NCI-H1105 (cell line): ENCODE measurements at places on chromosomes 16 and 17.
A peak's percentile ranks its signal among the peaks of the same experiment; 100 is the strongest.

GRCh38 chr16:90020838-90021382 is 1.7 kb upstream of the DBNDD1 start:
- no peak for DNase-seq

- no peak for DNase-seq
Measured at GRCh38 chr16:4214215-4214621, 27.7 kb downstream of the SRL start.

DNA sequence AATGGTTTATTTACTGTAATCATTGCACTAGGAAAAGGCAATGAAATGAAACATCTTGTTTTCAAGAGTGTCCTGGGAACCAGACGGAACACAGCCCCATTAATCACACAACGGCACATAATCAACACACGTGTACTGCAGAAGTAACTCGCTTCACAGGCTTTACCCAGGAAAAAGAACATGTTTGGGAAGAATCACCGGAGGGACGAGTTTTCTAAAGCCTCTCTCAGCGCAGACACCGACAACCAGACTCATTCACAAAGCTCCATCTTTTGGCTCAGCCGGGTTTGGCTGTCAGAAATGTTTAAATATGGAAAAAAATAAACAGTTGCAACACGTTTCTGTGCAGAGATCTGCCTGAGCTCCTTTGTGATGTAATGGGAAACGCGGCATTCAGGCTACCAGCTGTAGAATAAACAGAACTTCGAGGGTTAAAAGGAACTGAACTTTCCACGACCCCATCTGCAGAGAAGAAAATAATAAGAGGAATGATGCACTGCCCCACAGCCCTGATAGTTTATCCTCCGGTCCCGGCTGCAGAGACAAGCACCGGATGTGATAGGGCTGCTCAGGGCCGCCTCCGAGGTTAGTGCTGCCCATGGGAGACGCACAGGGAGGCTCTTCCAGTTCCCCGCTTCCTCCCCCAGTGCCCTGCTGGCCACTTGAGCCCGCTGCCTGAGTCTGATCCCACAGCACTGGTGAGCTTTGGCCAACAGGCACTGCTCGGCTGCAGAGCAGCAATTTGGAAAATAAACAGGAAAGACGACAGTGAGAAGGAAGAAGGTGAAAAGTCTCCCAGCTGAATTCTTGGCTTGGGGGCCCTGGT is 119.8 kb downstream of the HIC1 start:
- DNase-seq, result no peak

GRCh38 chr16:15035163-15035729 is 20.6 kb downstream of the NTAN1 start:
- no peak for DNase-seq

GRCh38 chr17:74466111-74466827 is at the start of gene CD300A:
Gene CD300A, plus strand, starts transcription at chr17:74466634. Its CDS starts 70 bp downstream, at chr17:74466704.
- no peak for DNase-seq

DNA sequence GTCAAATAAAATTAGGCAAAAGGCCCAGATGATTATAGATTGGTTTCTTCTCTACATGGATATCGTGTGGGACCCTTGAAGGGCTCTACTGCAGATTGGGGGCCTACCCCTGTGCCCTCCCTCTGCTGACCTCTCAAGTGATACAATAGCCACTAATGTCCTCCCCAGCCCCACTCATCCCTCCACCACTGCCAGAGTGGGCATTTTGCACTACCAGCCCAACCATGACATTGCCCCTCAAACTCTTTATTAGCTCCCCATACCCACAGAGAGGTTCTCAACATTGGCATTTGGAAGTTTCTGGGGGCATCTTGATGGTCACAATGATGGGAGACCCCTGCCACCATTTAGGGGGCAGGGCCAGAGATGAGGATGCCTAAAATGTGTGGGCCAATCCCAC is 41.8 kb downstream of the CCDC182 start:
- no peak for DNase-seq

DNA sequence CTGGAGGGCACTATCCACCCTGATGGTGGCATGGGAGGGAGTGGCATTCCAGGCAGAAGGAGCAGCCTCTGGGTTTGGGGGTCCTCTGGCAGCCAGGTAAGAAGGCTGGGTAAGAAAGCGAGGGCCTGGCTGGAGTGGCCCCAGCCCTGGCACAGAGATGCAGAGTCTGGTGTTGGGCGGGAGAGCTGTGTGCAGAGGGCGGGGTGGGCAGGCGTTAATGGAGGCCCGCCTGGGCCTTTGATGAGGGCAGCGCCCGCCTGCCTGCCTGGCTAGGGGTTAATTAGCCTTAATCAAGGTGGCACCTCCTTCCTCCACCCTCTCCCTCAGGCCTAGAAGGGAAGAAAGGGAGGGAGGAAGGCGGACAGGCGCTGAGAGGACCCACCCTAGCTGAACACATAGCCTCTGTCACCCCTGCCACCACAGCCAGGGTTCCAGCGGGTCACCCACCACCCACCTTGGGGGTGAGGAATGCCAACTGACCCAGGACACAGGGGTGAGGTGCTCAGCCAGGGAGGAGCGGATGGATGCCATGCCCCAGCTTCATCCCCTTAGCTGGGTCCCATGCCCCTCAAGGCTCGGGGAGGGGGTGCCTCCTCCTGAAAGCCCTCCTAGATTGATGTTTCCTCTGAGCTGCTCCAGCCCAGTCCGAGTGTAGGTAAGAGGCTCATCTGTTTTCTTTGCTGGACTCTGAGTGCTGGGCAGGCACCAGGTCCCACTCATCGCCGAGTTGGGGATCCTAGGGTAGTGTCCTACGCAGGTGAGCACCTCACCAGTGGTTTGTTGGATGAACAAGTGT is 13.4 kb upstream of the FAM83G start:
- no peak for DNase-seq

GRCh38 chr16:59971264-59971663 is 1237.1 kb upstream of the GOT2 start:
- no peak for DNase-seq

GRCh38 chr17:66441101-66441661 is 138.8 kb downstream of the PRKCA start:
- no peak for DNase-seq

DNA sequence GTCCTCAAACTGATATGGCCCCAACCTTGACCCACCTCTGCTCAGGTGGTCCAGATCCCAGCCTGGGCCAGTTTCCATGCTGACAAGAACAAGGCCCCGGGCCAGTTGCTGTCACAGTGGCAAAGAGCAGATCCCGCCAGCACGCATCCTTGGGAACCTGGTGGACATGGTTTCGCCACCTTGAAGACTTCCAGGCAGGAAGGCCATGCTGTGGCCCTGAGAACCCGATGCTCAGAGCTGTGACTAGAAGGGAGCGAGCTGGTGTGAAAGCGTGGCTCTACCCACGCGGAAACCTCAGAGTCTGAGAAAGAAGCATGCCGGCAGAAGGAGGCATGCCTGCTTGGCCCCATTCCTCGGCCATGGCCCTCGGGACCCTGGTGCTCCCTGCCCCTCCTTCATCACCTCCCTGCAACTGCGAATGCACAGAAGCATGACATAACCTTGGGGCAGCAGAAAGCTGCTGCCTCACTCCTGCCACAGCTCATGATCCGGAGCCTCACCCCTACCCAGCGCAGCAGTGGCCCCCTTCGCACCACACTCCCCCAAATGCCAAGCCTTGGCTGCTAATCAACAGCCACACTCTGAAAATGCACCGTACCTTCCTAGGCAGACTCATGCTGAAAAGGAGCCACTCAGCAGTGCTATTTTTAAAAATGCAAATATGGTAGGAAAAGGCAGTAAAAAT is 33.2 kb downstream of the UBE2O start:
- DNase-seq, result no peak

DNA sequence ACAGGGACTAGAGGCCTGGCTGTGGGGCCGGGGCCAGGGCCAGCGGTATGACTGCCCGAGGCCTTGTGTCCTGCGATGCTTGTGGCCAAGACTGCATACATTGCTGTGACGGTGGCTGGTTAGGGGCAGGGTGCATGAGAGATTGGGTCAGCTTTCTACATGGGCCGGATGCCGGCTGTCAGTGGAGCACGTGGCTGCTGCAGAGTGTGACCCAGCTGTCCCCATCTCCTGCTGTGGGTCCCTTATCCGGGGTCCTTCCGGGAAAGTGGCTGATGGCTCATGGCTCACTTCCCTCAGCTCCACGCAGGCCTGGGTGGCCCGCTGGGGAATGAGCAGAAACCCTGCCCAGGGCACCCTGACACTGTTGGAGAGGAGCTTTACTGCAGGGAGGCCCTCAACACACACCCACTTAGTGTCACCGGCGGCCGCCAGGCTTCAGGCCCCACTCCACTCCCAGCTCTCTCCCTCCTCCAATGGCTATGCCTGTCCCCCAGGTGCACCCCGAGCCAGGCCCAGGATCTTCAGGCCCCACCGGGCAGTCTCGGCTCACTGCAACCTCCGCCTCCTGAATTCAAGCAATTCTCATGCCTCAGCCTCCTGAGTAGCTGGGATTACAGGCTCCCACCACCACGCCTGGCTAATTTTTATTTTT is 808 bp upstream of the RGS11 start:
- no peak for DNase-seq

GRCh38 chr17:74332763-74333283 is 6.8 kb downstream of the KIF19 start:
- peak; percentile 81 for DNase-seq

DNA sequence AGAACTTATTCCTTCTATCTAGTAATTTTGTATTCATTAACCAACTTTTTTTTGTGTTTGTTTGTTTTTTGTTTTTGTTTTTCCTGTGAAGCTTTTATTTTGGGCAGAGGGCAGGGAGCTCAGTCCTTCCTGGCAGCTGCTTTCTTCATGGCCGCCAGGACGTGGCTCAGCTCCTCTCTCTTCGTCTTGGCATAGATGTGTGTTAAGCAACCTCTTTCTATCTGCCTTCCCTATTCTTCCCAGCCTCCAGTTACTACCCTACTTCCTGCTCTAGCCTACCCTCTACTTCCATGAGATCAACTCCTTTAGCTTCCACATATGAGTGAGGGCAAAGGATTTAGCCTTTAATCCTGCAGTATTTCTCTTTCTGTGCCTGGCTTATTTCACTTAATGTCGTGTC is 8.2 kb upstream of the BRD7 start:
- DNase-seq, result no peak

GRCh38 chr16:79191933-79192332 is 408.6 kb downstream of the MAF start:
- no peak for DNase-seq

GRCh38 chr16:20241321-20241720 is 86.0 kb downstream of the GP2 start:
- no peak for DNase-seq

DNA sequence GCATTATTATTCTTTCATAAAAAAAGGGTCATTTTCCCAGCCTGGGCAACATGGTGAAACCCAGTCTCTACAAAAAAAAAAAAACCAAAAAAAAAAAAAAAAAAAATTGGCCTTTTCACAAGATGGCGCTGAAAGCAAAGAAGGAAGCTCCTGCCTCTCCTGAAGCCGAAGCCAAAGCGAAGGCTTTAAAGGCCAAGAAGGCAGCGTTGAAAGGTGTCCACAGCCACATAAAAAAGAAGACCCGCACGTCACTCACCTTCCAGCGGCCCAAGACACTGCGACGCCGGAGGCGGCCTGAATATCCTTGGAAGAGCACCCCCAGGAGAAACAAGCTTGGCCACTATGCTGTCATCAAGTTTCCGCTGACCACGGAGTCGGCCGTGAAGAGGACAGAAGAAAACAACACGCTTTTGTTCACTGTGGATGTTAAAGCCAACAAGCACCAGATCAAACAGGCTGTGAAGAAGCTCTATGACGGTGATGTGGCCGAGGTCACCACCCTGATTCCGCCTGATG is 4.9 kb upstream of the PGAP6 start:
- DNase-seq, result no peak

GRCh38 chr17:44758414-44759085 is at the start of gene ADAM11:
Gene ADAM11, plus strand, starts transcription at chr17:44758988. Its CDS starts 212 bp downstream, at chr17:44759200.
- no peak for DNase-seq

DNA sequence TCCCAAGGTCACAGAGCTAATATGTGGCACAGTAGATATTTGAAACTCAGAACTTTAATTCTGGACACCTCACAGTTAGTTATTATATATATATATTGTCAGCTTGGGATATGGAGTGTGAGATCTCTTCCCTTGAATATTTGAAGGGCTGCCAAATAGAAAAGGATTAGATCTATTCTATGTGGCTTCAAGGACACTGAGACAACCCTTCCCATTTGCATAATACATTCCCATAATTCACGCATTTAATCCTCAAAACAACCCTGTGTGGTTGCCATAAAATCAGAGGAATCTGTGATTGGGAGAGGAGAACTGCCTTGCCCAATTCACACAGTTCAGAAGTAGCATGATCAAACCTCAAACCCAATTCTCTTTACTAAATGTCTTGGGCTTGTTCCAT is 365.8 kb upstream of the DYNLRB2 start:
- no peak for DNase-seq

- no peak for DNase-seq
Measured at GRCh38 chr16:8872967-8873865, 4.4 kb upstream of the CARHSP1 start.

DNA sequence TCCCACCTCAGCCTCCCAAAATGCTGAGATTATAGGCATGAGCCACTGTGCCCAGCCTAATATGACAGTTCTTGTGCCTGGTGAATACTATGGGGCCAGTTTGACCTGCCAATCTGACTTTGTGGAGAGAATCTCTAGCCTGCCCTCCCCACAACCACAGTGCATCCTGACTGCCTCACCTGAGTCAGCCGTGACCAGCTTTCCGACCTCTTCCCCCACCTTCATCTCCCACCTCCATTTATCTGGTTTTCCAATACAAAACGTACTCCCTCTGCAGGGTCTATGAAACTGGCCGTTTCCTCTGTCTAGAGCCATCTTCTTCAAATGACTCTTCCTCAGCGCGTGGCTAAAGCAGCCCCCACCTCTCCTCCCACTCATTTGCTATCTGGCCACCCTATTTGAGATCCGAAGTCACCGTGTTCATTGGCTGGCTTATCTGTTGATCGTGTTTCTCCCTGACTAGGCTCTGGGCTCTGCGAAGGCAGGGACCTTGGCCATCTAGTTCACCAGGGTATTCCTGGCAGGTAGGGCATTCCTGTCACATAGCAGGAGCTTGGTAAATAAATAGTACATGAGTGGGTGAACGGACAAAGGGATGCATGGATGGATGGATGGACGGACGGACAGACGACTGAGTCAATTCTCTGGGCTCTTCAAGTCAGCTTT is 22.3 kb upstream of the PLLP start:
- no peak for DNase-seq

- DNase-seq, result peak; percentile 52
Measured at GRCh38 chr17:56819431-56820145, 14.1 kb downstream of the C17orf67 start.

GRCh38 chr17:68255731-68256538 is 8.1 kb downstream of the AMZ2 start:
- no peak for DNase-seq

DNA sequence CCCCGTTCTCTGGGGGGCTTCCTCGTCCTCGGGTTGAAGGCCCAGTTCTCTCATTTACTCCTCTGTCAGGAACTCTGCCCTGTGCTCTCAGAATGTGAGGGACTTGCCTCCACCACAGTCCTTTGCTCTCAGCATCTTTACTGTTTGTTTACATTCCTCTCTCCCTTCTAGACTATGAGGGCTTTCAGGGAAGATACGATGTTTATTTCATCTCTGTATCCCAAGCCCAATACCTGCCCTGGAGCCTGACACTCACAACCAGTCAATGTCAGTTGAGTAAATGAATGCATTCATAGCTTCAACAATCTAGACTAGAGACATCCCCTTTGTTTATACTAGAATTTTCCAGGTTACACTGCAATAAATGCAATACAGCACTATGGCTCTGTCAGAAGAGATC is 409.6 kb upstream of the CDH11 start:
- no peak for DNase-seq

GRCh38 chr17:4823373-4824089 is 9.6 kb upstream of the MINK1 start:
- DNase-seq, result no peak

- DNase-seq, result no peak
Measured at GRCh38 chr16:27313422-27314160, at the start of gene IL4R. Gene IL4R, plus strand, starts transcription at chr16:27313974. Its CDS starts 26,230 bp downstream, at chr16:27340204.

GRCh38 chr16:5891296-5891695 is 793.7 kb upstream of the EEF2KMT start:
- DNase-seq, result no peak
